ENCODE measurements at places on chromosomes 11 and 22.
A peak's percentile ranks its signal among the peaks of the same experiment; 100 is the strongest.

GRCh38 chr11:29495676-29496075 lies 521.2 kb downstream of the KCNA4 start:
- no peak for DNase-seq

DNA sequence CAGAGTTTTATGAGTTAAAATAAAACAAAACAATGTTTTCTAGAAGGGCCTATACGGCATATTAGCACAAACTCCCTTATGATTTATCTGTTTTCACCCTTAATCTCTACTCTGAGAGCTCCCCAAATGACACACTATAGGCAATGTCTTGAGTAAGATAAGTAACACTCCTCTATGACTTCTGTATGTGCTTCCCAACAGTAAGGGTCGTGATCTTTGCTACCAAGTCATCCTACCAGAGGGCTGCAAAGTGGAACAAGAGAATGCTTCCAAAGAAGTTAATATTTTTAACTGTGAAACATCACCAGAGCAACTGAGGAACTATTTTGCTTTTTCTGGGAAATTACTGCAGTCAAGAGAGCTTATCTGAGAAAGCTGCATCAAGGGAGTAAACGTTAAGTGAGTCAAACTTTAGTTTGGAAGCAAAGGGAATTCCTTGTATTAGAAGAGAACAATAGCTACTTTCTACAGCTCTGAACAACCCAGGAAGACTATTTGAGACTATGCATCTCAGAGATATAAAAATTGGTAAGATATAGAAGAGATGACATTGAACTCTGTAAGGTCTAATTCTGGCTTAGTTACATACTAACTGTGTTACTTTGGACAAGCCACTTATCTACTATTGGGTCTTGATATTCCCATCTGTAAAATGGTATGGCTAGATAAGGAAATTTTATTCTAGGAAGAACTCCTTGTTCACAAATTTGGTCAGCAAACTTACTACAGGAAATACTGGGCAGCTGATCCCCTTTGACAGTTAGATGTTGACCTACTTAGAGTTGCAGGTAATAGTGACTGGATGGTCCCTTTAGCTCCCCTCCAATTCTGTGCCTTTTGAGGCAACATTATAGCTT lies 43.7 kb upstream of the CCDC34 start:
- DNase-seq: no peak

- DNase-seq: peak; percentile 45
These were observed 399.2 kb downstream of the TBC1D22A start for GRCh38 chr22:47161631-47162030.

DNA sequence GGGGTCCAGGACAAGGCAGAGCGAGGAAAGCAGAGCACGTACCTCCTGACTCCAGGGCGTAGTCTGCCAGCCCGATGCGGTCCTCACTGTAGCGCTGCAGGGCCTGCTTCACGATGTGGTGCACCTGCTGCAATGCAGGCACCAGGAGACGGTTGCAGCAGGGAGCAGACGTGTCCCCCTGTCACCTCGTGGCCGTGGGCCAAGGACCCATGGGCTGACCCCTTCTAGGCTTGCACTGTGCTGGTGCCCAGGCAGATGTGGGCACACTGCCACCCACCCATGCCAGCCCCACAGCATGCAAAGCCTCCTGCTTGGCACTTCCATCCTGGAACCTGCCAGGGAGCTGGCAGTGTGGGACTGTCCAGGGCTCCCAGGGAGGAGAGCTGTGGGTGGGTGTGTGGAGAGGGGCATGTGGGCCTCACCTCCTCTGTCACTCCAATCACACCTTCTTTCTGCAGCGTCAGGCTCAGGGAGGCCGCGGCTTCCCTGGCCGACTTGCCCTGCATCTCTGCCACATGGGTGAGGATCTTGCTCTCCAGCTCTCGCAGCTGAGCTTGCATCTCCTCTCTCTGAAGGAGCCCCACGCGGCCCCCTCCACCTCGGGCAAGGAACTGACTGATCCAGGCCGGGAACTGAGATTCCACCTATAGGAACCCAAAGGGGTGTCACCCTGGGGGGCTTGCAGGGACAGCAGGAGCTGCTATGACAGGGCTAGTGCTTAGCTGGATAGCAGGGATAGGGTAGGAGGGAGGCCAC lies 16.3 kb downstream of the SUN2 start:
- DNase-seq: no peak

- DNase-seq: peak; percentile 95
These were observed 62.6 kb upstream of the PTPRJ start for GRCh38 chr11:47917599-47918369.

DNA sequence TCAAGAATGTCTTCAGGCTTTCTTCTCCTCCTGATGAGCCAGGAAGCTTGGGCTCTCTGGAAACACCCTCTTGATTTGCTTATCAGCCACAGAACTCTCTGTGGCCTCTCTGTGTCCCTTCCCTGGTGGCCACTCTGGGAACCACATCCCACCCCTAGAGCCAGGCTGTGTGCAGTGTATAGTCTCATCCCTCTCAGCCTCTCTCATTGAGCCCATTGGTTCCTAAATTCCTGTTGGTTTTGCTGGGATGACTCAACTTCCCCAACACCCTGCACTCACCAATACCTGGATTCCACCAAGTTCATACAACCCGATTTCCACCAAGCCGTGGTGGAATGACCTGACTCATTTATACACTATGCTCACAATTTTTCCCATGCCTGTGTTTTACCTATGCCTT lies 5.2 kb downstream of the IRAG1 start:
- no peak for DNase-seq

- no peak for DNase-seq
These were observed 2.6 kb upstream of the P2RY6 start for GRCh38 chr11:73269459-73270015.

GRCh38 chr22:39430576-39431150 lies 26.1 kb upstream of the MGAT3 start:
- DNase-seq: no peak

GRCh38 chr11:113404859-113405430 lies 17.4 kb downstream of the ANKK1 start:
- no peak for DNase-seq
